Fibroblast of the aortic adventitia (primary cell): ENCODE measurements at places on chromosomes 3 and 15. TPM values are rescaled to one million over a fixed set of nuclear protein-coding genes. Genes with fewer than 3 reads are reported as not detected.

LXN gene
- total RNA-seq, result 115 and 152 TPM in 2 replicates

GPR171 gene
- total RNA-seq, result not detected in 2 replicates

SMARCC1 gene
- total RNA-seq, result 42.7 and 44.5 TPM in 2 replicates

CYP1A2 gene
- not detected in 2 replicates for total RNA-seq

MYEF2 gene
- 5.1 and 6.5 TPM in 2 replicates for total RNA-seq

FAM227B gene
- total RNA-seq, result 4.3 and 5.6 TPM in 2 replicates

GRCh38 chr3:46091046-46091445, 63.8 kb upstream of the XCR1 start:
- no peak for DNase-seq

DNA sequence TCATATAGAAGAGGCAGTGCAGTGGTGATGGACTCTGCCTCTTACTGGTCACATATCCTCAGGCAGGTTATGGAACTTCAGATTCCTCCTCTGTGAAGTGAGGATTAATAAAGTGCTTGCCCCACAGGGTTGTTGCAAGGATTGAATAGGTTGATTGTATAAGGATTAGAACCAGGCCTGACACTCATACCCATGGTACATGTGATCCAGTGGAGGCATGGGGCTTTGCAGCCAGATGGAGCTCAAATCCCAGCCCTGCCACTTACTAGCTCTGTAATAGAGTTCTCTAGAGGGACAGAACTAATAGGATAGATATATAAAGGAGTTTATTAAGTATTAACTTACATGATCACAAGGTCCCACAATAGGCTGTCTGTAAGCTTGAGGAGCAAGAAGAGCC, 184.6 kb upstream of the EIF1B start:
- DNase-seq, result no peak

DNA sequence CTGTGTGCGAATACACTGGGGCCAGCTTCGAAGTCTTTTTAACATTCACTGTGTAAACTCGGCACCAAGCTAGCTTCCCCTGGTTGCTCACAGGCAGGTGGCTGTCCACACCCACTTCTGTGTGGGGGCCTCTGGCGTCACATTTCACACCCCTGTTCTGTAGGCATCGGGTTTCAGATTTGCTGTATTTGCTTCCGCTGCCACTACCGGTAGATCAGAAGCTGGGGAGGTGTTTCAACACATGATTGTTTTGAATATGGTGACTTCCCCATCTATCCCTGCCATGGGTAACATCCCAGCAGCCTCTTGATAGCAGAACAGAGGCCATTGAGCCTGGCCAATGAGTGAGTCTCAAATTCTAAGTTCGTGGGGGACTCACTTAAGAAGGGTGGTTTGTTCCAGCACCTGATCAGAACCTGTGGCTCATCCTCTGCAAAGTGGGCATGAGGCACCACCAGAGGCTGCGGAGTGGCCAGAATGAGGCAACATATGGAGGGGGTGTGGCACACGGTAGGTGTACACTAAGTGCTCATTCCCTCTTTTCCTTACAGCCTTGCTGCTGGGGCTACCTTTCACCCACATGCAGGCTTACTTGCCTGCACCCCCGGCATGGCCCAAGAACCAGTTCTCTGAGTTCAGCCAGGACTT, 61.5 kb downstream of the IQSEC1 start:
- DNase-seq, result no peak

DNA sequence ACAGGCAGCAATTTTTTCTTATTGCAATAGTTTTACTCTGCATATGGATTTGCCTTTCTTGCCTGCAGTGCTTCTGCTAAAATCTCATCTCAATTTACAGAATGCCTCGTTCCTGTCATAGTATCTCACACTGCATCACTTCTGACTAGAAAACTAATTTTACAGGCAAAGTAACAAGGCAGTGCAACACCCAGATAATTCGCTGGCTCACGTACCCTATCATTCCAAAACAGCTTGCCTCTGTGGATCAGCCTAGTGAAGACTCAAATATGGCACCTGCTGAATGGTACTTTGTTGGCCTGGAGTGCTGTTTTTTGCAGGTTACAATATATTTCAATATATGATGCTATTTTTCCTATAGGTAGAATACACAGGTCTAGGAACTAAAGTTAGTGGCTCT, 5.3 kb downstream of the EIF5A2 start:
- DNase-seq, result no peak

GRCh38 chr3:166029507-166029906, 192.3 kb upstream of the BCHE start:
- no peak for DNase-seq

GRCh38 chr3:50278123-50278879, 586 bp upstream of the LSMEM2 start:
- no peak for DNase-seq

GRCh38 chr15:63699101-63699785, 102.1 kb downstream of the FBXL22 start:
- no peak for DNase-seq

DNA sequence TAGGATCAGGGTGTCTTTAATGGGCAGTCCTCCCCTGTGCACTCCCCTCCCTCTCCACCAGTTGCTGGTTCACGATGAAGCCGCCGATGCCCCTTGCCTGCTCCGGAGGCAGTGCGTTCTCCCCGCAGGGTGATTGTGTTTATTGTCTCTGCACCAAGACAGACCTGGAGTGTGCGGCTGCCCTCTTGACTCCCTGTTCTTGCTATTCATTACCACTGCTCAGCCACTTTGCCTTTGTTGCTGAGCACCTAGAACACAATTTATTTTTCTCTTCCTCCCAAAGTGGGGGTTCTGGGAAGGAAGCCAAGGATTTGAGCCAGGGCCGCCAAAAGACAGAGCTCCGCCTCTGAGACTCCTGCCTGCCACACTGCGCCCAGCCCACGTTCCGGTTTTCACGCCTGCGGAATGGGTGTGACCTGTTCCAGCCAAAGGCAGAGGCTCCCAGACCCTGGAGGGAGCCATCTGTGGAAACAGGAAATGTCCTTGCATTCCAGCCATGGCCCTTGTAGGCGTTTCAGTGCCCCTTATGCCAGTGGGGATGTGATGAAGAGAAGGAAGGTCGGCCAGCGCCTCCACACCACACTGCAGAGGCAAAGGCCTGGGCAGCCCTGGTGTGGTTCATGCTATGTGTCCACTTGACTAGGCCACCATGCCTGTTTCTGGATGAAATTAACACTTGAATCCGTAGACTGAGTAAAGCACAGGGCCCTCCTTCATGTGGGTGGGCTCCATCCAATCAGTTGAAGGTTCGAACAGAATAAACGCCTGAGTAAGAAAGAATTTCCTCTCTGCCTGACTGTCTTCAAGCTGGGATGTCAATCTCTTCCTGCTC, 85.8 kb downstream of the HMG20A start:
- DNase-seq, result peak; percentile 28

DNA sequence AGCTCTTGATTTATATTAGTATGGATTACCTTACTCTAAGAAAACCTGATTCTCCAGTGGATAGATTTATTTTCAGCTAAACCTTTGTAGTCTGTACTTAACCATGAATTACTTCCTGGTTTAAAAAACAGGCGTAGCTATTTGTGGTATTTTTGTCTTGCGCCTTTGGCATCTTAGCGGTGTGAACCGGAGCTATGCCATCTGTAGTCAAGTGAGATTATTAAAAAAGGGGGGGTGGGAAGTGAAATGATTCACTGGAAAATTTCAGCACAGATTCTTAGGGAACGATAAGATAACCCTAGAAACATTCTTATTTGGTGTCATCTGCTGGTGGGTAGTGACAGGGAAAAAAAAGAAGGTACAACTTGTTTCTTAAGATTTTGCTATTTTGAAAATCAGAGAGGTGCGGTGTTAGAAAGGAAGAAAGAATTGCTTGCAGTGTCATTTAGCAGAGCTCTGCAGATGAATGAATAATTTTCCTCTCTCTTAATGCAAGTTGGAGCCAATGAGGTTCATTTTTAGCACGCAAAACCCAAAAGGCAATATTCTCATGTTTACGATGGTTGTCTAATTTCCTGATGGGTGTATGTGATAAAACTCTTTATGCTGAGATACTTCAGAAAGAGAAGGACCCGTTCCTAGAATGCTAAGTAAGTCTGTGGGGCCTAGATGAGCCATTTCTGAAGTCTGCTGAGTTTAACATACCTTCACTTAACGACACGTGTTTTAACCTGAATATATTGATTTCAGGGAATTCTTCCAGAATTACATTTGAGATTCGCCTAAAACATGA, 44.0 kb downstream of the PSMD6 start:
- DNase-seq, result peak; percentile 36

DNA sequence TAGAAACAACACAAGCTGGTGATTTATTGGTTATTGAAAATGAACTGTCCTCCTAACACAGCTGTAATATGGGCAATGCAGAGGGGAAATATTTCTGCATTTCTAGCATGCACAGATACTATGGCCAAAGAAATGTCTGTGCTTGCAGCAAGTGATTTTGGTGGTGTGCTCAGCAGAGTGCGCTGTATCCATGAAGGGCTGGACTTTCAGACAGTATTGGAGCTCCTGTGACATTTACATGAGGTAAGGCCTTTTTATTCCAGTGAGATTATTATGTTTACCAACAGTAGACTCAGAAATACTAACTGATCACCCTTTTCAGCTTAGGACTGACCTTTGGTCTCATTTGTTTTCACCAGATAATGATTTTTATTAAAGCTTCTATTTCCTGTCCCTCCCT, 1302.6 kb upstream of the EPHA6 start:
- no peak for DNase-seq

DNA sequence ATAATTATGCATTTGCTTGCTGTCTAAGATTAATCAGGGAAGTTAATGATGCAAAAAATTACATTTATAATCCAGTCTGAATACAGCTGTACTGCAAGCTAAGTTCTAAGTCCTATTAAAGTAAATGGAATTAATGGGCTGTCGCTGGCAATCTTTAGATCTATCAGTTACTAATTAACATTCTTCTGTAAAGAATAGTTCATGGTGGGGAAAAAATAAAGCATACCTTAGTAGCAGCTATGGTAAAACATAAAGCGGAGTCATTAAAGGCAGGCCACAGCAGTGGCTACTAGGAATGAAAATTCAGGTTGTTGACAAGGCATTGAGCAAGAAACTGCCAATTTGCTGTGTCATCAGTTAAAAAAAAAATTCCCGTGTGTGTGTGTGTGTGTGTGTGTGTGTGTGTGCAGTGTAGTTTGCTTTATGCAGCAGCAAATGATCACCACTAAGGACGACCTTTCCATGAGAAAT, 129.8 kb downstream of the ZNF385D start:
- peak; percentile 56 for DNase-seq
